Calu3 (cell line): ENCODE measurements at places on chromosomes 11 and 22. TPM values are rescaled to one million over a fixed set of nuclear protein-coding genes. Genes with fewer than 3 reads are reported as not detected.

- DNase-seq = no peak
Observed at GRCh38 chr22:26429458-26430286, 612 bp downstream of the ASPHD2 start.

Gene RIN1
- 17.6 and 23.7 TPM in 2 replicates for total RNA-seq

DNA sequence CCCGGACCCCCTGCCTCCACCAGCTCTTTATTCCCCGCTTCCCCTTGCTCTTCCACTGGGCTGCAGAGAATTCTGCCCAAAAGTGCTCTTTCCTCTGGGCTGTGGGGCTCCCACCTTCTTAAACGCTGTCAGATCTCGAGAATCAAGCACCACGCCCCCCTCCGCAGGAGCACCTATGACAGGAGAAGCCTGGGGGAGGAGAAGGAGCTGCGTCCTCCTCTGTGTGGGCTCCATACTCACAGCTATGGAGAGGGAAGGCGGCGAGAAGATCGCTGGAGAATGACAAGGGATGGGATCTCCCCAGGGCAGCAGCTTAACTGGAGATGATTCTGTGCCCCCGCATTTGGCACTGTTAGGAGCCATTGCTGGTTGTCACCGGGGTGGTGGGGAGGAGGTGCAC, 19.7 kb downstream of the SHISAL1 start:
- no peak for DNase-seq

DNA sequence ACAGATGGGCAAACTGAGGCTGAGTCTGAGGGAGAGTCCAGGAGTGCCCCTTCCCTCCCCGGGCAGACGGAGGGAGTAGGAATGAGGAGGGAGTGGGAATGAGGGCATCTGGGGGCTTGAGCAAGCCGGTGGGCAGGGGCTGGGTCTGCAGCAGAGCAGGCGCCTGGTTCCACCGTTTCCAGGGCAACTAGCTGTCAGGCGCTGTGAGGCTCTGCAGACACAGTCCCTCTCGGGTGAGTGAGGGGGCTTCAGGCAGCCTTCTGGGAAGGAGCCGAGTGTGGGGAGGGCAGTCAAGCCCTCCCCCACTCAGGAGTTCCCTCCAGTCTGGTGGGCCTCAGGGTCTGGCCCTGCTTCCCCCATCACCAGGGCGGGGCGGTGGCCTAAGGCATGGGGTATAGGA, 19.0 kb downstream of the TMEM258 start:
- DNase-seq = no peak

DNA sequence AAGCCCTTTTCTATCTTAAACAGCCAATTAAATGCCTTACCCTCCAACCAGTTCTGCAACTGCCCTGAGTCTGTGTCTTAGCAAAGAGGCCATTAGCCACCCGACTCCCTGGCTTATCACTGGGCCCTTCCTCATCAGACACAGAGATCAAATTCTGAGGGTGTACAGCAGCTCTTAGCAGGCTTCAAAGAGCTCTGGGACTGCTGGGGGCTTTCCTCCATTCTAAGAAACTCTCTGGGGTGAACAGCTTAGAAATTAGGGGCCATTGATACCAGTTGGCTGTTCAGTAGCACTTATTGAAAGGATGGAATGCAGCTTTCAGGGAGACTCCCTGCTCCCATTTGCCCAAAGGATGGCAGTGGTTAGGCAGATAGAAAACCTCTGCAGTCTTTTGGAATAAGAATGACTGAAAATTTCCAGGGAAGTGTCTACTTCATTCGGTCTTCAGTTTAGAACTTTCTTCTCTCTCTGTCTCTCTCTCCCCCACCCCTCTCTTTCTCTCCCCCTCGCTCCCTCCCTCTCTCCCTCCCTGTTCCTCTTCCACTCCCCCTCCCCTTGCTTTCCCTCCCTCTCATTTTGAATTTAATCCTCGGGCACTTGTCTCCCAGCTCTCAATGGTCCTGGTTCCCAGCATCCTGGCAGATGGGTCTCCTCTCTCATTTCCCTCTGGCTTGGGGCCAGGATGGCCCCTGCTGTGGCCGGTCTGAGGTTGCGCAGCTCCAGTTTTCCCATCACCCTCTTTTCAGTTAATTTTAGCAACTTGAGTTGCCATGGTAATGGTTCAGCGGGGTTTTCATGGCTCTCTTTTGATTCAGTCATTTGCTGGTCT, 76.4 kb downstream of the COMMD9 start:
- no peak for DNase-seq

DNA sequence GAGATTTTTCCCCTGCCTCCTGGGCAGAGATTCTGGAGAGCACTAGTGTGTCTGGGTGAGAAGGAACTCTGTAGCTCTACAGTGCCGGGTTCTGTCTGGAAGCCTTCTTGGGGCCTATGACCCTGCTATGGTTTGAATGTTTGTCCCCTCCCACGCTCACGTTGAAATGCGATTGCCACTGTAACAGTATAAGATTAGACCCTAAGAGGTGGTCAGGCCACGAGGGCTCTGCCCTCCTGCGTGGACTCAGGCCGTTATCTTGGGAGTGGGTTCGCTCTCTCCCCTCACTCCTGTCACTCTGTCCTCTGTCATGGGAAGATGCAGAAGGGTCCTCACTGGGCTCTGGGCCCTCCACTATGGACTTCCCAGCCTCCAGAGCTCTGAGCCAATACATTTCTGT, 3.5 kb downstream of the AP5B1 start:
- no peak for DNase-seq

GRCh38 chr22:30221121-30221992, 25.2 kb downstream of the LIF start:
- DNase-seq = no peak

GRCh38 chr22:29049655-29050263, 11.9 kb downstream of the C22orf31 start:
- no peak for DNase-seq

GRCh38 chr11:42770444-42771065, 541.2 kb upstream of the API5 start:
- no peak for DNase-seq

- DNase-seq = no peak
Observed at GRCh38 chr11:62644220-62644619, 2.2 kb downstream of the GANAB start.

- no peak for DNase-seq
Observed at GRCh38 chr11:94803491-94803890, 35.3 kb downstream of the AMOTL1 start.
